Cardiac fibroblast (primary cell): ENCODE measurements at places on chromosomes 4 and X.

DNA sequence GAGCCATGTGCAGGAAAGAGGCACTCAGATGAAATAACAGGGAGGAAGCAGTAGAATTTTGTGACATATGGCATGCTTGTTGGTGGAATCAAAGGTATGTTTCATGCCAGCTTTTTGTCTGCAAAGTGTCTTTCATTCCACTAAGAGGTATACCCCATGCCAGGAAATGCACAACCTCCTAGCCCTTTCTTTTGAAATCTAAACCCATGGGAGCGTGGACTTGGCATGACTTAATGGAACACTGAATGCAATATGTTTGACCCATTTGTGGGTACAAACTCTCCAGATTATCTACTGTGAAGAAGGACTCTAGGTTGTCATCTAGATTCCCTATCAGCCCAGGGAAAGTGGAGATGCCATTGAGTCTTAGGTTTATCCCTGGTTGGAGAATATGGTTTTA lies 338.3 kb upstream of the TEX13C start:
- DNase-seq, result no peak

DNA sequence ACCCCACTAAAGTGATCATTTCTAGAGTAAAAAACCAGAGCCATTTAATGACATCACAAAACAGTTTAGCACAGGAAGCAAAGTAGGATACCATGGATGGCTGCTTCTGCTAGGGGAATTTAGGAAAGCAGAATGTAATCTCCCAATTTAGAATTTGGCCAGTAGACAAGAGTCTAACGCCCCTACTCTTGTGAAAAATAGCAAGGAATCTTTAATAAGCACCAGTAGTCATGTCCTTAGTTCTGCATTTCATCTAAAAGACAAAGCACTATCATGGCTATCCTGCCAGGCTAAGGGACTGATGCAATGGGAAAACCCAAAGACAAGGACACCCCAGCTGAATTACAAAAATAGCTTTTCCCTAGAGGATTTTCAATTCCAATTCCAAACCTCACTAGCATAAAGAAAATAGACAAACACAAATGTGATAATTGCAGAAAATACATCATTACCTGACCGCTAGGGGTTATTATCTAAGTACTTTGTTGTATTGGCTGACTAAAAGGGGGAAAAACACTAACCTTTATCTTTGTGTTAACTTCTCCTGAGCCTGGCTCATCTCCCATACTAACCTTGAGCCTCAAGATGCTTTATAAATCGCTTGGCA lies 2.6 kb upstream of the AMMECR1 start:
- no peak for DNase-seq

GRCh38 chrX:36199928-36200327 lies 280.4 kb downstream of the CFAP47 start:
- DNase-seq, result no peak

DNA sequence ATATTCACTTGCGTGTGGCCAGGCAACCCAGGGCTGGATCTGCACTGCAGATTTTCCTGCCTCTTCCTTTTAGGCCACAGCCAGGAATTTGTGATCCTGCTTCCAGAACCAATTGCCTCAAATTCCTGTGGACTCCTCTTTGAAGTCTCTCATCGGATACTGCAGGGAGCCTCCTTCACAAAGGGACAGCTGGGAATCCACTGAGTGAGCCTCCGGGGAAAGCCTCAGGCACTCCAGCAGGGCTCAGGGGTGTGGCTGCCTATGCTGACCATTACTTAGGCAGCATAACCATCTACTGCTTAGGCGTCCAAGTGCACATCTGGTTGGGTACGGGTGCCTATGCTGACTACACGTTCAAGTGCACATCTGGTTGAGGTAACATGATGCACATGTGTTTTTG lies 321.5 kb downstream of the NLGN4X start:
- no peak for DNase-seq
